Stimulated activated memory B cell treated with anti-CD40 and anti-IgM and Interleukin-4, amounts not matched to agents 10 μg/mL and 1 μg/mL and 100 μg/mL, for 72 hours (primary cell): ENCODE measurements at places on chromosomes 6 and 20.

DNA sequence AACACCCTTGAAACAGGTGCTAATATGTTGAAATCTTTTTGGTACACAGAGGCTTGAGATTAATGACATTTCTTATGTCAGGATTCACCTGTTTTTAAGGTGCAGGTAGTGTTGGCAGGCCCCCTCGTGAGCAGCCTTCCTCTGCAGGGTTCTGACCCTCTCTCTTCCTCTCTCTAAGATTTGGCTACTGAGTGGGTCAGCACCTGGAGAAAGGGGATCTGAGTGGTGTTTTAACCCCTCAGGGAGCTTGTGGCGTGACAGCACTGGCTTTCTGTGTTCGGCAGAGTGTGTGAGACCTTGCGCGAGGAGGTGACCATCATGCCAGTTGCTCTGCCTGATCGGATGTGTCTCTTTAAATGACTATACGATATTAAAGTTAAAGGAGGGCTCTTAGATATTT lies 37.1 kb downstream of the HIVEP1 start:
- peak overlapping the region; percentile 68 for H3K4me3 ChIP-seq
- peaks cover 83% of the 10 kb centered on the region for H3K4me1 ChIP-seq
- H3K27ac ChIP-seq = peak overlapping the region; percentile 99
- no peaks in the 10 kb centered on the region for H3K27me3 ChIP-seq

DNA sequence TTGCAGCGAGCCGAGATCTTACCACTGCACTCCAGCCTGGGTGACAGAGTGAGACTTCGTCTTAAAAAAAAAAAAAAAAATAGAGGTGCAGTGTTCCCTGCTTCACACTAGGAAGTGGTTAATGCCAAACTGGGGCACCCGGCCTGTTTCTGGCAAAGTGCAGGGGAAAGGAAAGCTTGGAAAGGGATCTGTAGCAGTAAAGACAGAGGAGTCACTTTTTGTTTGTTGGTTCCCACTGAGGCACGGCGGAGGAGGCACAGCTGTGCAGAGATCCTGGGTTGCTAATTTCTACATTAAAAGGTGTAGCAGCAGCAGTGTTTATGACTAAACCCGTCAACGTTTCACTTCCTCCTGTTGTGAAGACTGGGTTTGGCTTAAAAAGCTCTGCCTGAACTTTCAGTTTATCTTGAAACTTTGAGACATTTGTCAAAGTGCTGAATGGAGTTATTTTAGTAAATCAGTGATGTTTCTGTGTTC lies 125.6 kb downstream of the CARMIL1 start:
- no peak overlapping the region for H3K4me3 ChIP-seq
- no peaks in the 10 kb centered on the region for H3K36me3 ChIP-seq
- H3K27ac ChIP-seq = no peak overlapping the region
- no peaks in the 10 kb centered on the region for H3K27me3 ChIP-seq

DNA sequence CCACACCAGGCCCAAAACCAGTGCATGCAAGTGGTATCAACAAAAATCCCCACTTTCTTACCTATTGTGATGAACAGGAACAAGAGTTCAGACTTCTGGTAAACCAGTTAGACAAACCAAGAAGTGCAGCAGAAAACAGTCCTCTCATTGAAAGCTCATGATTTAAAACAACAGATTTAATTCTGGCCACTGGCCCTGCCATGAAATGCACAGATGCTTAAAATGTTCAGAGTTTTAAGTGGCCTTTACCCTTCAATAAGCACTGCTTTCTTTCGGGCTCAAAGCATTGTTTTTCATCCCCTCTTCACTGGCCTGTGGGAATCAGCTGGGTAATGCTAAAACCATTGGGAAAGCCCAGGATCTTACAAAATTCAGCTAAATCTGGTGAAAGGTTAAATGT lies 102.4 kb upstream of the ISM1 start:
- no peak for ATAC-seq
- H3K27ac ChIP-seq = no peak overlapping the region
- H3K36me3 ChIP-seq = no peaks in the 10 kb centered on the region
- no peak overlapping the region for H3K4me3 ChIP-seq
- H3K27me3 ChIP-seq = no peaks in the 10 kb centered on the region

GRCh38 chr6:7684076-7684475 lies 41.8 kb upstream of the BMP6 start:
- H3K4me3 ChIP-seq = no peak overlapping the region
- H3K27ac ChIP-seq = no peak overlapping the region
- ATAC-seq = no peak
- H3K4me1 ChIP-seq = no peaks in the 10 kb centered on the region

- H3K4me3 ChIP-seq = no peak overlapping the region
- ATAC-seq = no peak
- H3K36me3 ChIP-seq = no peaks in the 10 kb centered on the region
- H3K27me3 ChIP-seq = peaks cover 73% of the 10 kb centered on the region
- H3K27ac ChIP-seq = no peak overlapping the region
- peaks cover 28% of the 10 kb centered on the region for H3K4me1 ChIP-seq
These were observed 14.6 kb upstream of the SLC22A7 start for GRCh38 chr6:43283514-43283901.

DNA sequence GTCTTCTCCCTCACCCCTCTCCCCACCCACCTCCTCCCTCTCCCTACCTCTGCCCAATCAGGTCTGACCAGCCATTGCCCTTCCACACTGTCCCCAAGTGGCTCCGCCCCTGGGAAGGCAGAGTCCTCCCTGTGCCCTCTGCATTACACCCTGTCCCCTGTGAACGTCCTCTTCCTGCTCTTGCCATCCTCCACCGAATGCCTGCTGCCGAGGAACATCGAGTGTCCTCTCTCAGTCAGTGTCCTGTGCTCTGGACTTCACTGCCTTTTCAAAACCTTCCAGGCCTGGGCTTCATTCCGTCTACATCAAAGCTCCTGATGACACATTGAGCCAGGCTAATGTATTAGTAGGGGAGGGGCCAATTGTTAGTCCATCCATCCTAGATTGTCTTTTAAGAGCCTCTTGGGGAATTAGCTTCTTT lies 3.3 kb upstream of the PACSIN1 start:
- peaks cover 41% of the 10 kb centered on the region for H3K27me3 ChIP-seq
- no peak overlapping the region for H3K4me3 ChIP-seq
- no peak overlapping the region for H3K27ac ChIP-seq
- no peaks in the 10 kb centered on the region for H3K36me3 ChIP-seq
- no peak for ATAC-seq

DNA sequence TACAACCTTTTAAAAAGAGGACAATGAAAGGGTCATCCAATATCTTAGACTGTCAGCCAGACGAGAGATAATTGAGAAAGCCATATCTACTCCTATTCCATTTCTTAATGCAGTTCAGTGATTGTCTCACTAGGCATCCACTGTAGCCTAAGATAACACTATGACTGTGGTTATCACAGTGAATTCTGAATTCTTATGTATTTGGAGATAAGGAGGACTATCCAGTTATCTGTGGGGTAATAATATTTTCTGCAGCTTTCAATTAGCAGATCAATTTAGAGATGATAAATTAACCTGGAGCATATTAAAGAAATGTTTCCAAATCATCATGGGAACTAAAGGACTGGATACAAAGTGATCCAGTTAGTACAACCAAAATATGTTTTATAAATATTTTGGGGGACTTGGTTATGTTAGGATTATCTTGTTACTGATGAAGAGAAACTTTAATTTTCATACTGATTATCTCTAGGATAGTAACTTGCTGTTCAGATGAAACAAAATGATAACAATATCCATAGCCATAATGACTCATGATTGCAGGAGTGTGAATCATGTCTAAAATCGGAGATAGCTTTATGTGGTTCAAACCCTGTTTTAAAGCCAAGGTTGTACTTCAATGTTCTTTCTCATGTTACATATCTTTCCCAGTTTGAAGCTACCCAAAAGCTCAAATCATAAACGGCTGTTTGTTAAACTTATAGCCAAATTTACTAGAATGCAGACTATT lies 1152.0 kb downstream of the HACE1 start:
- H3K27ac ChIP-seq = no peak overlapping the region
- ATAC-seq = no peak
- no peaks in the 10 kb centered on the region for H3K4me1 ChIP-seq
- no peaks in the 10 kb centered on the region for H3K36me3 ChIP-seq
- H3K4me3 ChIP-seq = no peak overlapping the region
- no peaks in the 10 kb centered on the region for H3K27me3 ChIP-seq
